Endodermal cell (in vitro differentiated cells): ENCODE measurements at places on chromosomes 3 and 15. TPM values are rescaled to one million over a fixed set of nuclear protein-coding genes. Genes with fewer than 3 reads are reported as not detected.

ZNF662 gene
- not detected in 3 replicates for total RNA-seq

AADACL2 gene
- total RNA-seq = not detected in 2 replicates

GOLGA6L4 gene
- total RNA-seq = 3.3 to 6.0 TPM (median 4.6 TPM) in 3 replicates

ATP13A5 gene
- total RNA-seq = not detected in 3 replicates

DNA sequence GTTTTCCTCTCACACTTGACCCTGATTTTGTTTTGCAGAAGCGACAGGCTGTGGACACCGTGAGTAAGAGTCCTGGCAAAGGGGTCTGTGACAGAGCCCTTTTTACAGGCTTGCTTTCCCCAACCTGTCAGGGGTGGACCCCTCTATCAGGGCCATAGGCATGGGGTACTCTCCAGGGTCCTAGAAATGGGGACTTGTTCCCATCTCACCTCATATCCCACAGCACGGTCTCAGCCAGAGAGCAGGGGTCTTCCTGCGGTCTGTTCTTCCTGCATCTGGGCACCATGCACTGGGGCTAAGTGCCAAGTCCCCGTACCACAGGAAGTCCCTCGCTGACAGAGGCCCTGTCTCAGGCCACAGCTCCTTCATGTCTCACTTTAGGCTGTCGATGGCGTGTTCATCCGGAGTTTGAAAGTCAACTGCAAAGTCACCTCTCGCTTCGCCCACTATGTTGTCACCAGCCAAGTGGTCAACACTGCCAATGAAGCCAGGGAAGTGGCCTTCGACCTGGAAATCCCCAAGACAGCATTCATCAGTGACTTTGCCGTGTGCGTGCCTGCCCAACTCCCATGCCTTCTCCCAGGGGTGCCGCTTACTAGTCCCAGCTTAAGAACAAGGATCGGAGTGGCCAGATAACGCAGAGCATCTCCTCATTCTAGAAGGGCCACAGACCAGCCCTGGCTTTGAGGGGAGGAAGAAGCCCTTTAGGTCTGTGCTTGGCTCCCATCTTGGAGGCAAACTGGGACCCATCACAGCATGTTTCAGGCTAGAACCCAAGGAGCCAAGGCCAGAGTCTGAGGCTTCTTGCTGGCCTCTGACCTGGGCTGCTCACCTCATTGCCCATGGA is 783 bp downstream of the ITIH1 start:
- H3K36me3 ChIP-seq = no peaks in the 10 kb centered on the region
- peaks cover 7% of the 10 kb centered on the region for H3K27me3 ChIP-seq
- H3K4me3 ChIP-seq = no peak overlapping the region
- no peak overlapping the region for H3K27ac ChIP-seq
- H3K4me1 ChIP-seq = no peaks in the 10 kb centered on the region

GRCh38 chr3:59072681-59073080 is 22.9 kb upstream of the CFAP20DC start:
- no peak overlapping the region for H3K4me3 ChIP-seq
- no peaks in the 10 kb centered on the region for H3K27me3 ChIP-seq
- no peaks in the 10 kb centered on the region for H3K4me1 ChIP-seq
- DNase-seq = no peak
- no peaks in the 10 kb centered on the region for H3K36me3 ChIP-seq
- H3K27ac ChIP-seq = no peak overlapping the region

DNA sequence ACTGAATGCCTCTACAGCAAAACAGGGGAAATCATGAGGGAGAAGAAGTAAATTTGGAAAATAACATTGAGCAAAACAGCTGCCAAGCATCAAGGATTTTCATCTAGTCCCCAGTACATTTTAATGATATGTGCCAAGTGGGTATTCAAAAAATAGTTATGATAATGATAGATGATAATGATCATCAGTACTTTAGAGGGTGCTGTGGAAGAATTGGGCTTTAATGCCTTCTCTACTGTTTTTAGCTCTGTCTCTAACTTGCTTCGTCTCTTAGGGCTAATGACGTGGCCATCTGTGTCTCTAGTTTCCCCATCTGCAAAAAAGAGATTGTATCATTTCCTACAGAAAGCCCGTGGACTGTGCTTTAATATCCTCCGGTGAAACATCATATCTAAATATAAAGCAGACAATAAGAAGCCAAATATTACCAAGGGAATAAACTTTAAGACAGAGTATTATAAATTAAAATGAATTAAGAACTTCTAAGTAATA is 10.2 kb upstream of the FSIP1 start:
- no peak overlapping the region for H3K27ac ChIP-seq
- no peaks in the 10 kb centered on the region for H3K36me3 ChIP-seq
- no peak overlapping the region for H3K4me3 ChIP-seq
- no peak for DNase-seq
- no peaks in the 10 kb centered on the region for H3K4me1 ChIP-seq
- no peaks in the 10 kb centered on the region for H3K27me3 ChIP-seq

DNA sequence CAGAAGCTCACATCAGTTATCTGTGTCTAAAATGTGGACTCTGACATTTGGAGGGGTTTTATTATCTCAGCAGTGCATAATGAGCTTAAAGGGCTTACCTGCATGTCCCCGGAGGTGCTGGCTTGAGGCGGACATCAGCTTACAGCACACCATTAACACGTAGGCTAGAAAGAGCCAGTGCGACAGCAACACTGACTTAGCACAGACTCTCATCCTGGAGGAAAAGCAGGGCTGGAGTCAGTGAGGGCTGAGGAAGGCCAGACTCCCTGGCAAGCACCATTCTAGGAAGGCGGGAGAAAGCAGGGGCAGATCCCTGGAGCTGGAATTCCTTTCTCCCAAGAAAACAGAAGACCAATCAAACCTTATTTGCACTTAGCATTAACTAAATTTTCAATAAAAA is 51.7 kb downstream of the TAFA4 start:
- no peaks in the 10 kb centered on the region for H3K27me3 ChIP-seq
- no peaks in the 10 kb centered on the region for H3K4me1 ChIP-seq
- no peak overlapping the region for H3K27ac ChIP-seq
- H3K36me3 ChIP-seq = no peaks in the 10 kb centered on the region

- peak overlapping the region; percentile 98 for H3K4me3 ChIP-seq
- no peaks in the 10 kb centered on the region for H3K4me1 ChIP-seq
- no peaks in the 10 kb centered on the region for H3K27me3 ChIP-seq
- H3K27ac ChIP-seq = peak overlapping the region; percentile 94
- DNase-seq = no peak
Measured at GRCh38 chr15:78540871-78541743, 863 bp downstream of the PSMA4 start.

DNA sequence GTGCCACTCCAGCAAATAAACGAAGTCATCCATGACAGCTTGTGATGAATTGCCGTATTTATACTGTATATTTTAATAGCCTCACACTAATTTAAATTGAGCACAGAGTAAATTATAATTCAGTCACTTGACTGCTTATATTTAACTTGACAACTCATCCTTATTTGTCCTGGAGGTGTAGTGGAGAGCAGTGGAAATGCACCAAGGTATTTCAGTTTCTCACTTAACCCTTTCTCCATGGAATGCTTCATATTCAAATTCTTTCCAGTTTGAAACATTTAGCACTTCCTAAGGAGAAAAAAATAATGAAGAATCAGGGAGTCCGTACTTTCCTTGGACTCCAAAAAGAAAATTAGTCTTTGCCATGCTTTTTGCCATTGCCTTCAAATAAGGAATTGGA is 99.0 kb downstream of the MAP2K5 start:
- no peak for DNase-seq
- no peak overlapping the region for H3K4me3 ChIP-seq
- H3K27me3 ChIP-seq = peaks cover 88% of the 10 kb centered on the region
- no peak overlapping the region for H3K27ac ChIP-seq

DNA sequence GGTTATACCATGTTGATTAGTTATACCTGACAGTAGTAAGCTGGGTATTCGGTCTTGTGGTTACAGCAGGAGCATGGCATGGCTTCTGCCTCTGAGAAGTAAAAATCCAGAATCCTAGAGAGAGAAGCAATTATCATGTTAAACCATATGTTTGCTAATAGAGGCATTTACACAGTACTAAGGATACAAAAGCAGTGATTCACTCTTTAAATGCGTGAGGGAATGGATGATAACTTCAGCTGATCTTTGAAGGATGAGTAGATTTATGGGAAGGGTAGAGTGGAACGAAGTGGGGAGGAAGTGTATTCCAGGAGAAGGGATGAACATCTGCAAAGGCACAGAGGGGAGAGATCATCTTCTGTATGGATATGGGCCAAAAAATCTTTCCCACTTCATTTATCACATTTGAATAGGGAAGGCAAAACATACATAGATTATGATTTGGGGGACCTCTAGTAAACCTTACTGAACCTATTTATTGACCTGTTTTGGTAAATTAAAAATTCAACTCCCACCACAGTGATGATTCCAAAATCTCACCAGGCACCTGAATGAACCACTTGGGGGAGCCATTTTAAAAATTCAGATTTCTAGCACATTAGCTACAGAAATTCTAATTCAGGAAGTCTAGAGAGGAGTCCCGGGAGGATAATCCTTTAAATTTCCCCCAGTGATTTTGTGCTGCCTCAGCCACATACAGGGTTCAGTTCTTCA is 35.1 kb downstream of the IGSF10 start:
- DNase-seq = no peak
- H3K36me3 ChIP-seq = no peaks in the 10 kb centered on the region
- H3K27me3 ChIP-seq = no peaks in the 10 kb centered on the region
- no peak overlapping the region for H3K27ac ChIP-seq
- no peak overlapping the region for H3K4me3 ChIP-seq
- no peaks in the 10 kb centered on the region for H3K4me1 ChIP-seq

DNA sequence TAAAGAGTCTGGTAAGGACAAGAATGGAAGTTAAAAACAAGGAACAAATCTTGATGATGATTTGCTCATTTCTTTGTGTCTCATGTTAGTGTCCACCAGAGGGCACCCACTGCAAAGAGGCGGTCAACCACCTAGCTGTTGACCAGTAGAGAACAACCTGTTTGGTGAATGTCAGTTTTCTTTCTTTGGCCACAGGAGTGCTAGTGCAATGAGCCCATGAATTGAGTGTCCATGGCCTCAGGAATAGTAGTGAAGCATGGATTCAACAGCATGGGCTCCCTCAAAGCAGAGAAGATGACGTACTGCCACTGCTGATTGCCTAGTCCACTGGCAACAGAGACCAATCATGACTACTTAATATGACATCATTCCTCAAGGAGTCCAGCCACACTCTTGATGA is 10.7 kb upstream of the CNTN6 start:
- H3K27me3 ChIP-seq = no peaks in the 10 kb centered on the region
- H3K4me1 ChIP-seq = no peaks in the 10 kb centered on the region
- H3K36me3 ChIP-seq = no peaks in the 10 kb centered on the region
- H3K27ac ChIP-seq = no peak overlapping the region
- DNase-seq = peak; percentile 80

DNA sequence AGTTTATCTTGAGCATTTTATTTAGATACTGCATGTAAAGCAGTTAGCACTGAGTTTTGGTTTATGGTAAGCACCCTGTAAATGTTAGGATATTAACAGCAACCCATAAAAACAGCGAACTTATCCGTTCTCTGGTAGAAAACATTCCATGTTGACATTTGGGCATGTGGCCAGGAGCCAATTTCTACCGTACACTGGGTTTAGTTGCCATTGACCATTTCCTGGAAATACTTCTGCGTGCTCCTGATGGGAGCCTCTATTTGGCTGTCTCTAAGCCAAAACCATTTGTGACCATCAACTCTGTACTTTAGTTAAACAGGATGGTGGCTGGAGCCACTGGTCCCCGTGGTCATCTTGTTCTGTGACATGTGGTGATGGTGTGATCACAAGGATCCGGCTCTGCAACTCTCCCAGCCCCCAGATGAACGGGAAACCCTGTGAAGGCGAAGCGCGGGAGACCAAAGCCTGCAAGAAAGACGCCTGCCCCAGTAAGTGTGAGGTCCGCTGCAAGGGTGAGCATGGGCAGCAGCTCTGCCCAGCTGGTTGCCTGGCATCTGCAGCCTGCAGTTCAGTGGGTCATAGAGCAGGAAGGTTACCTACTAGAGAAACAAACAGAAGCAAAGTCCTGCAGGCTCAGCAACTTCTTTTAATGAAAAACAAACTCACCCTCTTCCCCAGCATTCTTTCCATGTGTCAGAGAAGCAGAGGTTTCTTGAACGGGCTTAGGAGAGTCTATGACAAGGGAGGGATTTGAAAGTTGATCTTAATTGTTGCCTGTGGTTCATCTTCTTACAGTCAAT is 7.1 kb downstream of the THBS1 start:
- no peaks in the 10 kb centered on the region for H3K27me3 ChIP-seq
- no peak for DNase-seq
- no peaks in the 10 kb centered on the region for H3K4me1 ChIP-seq
- H3K4me3 ChIP-seq = no peak overlapping the region
- peaks cover 100% of the 10 kb centered on the region for H3K36me3 ChIP-seq

DNA sequence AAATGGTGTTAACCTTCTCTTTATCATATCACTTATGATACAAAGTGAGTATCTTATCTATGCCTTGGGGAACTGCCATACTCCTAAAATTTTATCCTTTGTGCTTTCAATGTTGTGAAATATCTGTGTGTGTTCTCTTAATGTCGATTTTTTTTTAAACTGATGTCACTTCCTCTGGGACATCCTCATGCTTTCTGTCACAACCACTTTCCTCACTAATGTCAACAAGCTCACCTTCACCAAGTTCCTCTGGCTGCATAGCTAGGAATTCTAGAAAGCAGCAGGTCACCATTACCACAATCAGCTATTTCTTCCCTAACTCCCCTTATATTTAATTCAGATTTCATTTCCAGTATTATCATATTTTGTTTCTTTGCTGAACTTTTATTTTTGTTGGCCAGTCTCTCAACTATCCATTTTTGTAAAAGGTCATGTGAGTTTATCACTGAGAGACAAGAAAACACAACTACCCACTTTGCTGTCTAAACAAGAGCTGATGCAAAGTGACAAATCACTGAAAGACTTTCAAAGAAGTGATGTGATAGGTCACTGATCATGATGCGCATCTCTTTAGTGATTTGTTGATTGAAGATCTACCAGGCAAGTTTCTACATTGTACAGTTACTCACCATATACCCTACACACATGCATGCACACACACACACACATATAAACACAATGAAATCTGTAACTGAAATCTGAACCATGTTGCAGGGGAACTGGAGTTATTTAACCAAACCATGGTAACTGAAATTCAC is 369.0 kb downstream of the ULK4 start:
- no peak for DNase-seq
- no peaks in the 10 kb centered on the region for H3K36me3 ChIP-seq
- no peaks in the 10 kb centered on the region for H3K4me1 ChIP-seq
- H3K4me3 ChIP-seq = no peak overlapping the region
- H3K27me3 ChIP-seq = no peaks in the 10 kb centered on the region

- peaks cover 11% of the 10 kb centered on the region for H3K4me1 ChIP-seq
- peak overlapping the region; percentile 21 for H3K27ac ChIP-seq
- H3K27me3 ChIP-seq = no peaks in the 10 kb centered on the region
- H3K36me3 ChIP-seq = peaks cover 21% of the 10 kb centered on the region
Measured at GRCh38 chr15:63596676-63597037, 530 bp upstream of the FBXL22 start.

GRCh38 chr3:65635657-65636056 is 403.1 kb downstream of the MAGI1 start:
- H3K4me1 ChIP-seq = no peaks in the 10 kb centered on the region
- no peak overlapping the region for H3K4me3 ChIP-seq
- no peak overlapping the region for H3K27ac ChIP-seq
- no peak for DNase-seq
